EH (cell line): ENCODE measurements at places on chromosomes 2 and 18.

GRCh38 chr2:205612636-205613035 is 69.7 kb upstream of the NRP2 start:
- no peak for DNase-seq

DNA sequence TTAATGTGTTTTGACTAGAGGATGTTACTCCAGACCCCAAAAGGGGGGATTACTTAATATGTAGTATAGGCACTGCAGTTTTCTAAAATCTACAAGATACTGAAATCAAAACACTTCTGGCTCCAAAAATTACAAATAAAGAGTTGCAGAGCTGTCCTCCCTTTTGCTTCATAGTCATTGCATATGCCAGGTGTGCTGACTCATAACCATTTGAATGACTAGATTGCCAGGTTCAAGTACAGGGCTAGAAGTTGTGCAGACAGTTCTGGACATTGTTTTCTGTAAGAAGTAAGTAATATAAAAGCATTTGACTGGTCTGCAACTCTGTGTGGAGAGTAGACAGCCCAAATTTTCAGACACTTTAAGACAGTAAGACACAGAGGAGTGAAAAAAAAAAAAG is 6.7 kb downstream of the CWC22 start:
- DNase-seq, result no peak

GRCh38 chr2:144519934-144520731 is at the start of gene ZEB2:
Gene ZEB2 (minus strand): TSS chr2:144520119. CDS start chr2:144517350, 2,769 bp downstream.
- DNase-seq, result peak; percentile 91

DNA sequence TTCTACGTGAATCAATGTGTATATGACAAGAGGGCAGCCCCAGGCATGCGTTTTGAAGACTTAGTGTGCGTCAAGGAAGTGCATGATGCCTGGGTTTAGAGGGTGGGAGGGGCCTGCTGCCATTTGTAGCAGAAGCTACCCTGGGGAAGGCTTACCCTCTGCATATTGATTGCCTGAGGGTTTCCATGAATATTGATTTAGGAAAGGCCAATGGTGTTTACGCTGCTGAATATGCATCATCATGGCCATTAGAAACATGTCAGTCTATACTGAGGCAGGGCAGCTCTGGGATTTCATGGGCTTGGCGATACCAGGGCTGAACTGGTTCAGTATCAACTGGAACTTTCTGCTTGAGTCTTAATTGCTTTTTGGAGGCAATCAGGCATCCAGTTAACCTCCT is 259.3 kb downstream of the DCDC2C start:
- DNase-seq, result no peak

DNA sequence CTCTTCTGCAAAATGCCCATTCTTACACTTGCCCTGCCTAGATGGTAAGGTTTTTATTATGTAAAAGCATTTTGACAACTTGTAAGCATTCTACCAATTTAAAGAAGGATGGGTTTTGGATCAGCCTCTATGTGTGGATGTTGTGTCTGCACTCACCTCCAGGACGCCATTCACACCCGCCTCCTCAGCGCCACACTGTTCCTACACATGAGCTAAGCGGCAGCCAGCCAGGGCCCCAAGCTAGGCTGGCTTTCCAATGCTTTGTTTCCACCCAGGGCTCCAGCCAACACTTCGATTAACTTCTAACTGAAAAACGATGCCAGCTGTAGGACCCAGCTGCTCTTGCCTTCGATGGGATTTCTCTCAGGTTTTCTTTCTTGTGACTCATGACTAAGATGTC is 73.3 kb upstream of the FZD7 start:
- DNase-seq, result no peak

DNA sequence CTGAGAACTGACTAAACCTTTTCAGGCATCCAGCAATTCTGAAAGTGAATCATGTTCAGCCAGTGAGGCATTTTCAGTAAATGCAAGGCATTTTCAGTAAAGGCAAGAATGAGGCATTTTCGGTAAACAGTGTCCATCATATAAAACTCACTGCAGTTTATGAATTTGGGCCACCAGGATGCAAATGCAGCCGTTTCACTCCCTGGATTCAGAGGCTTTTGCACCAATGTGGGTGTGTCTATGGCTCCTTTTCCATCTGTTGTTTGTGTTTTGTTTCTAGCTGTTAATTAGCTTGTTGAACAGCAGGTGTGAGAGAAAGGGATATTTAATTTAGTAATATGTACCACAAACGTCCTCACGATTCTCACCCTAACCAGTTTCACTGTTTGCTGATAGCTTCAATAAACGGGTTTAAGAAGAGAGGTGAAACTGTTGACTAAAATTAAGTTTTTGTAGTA is 116.3 kb upstream of the PGAP1 start:
- DNase-seq, result peak; percentile 13

- peak; percentile 49 for DNase-seq
These were observed 383.3 kb downstream of the RBM43 start for GRCh38 chr2:150878356-150878755.

DNA sequence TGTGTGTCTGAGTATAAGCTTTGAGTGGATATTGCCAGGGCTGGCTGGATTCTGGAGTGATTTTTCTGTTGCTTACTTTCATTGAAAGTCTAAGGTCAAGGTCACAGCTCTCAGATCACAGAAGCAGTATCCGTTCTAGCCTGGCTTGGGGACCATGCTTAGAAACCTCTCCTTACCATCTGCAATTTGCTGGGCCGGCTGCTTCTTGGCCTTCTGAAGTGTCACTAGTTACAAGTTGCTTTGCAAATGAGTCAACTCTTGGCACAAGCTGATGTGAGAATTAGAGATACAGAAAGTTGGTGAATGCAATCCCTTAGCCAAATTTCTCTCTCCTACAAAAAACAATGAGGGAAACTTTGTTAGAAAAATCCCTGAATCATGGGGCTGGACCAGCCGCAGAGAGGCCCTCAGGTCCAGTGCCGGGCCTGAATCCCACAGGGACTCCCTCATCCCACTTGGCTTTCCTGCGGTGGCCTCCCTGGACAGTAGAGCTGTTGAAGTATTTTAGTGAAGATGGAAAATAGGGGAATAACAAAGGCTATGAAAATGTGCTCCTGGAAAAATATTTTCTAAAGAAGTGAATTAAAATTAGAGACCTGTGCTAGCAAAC is 92.7 kb upstream of the CNGA3 start:
- peak; percentile 3 for DNase-seq

DNA sequence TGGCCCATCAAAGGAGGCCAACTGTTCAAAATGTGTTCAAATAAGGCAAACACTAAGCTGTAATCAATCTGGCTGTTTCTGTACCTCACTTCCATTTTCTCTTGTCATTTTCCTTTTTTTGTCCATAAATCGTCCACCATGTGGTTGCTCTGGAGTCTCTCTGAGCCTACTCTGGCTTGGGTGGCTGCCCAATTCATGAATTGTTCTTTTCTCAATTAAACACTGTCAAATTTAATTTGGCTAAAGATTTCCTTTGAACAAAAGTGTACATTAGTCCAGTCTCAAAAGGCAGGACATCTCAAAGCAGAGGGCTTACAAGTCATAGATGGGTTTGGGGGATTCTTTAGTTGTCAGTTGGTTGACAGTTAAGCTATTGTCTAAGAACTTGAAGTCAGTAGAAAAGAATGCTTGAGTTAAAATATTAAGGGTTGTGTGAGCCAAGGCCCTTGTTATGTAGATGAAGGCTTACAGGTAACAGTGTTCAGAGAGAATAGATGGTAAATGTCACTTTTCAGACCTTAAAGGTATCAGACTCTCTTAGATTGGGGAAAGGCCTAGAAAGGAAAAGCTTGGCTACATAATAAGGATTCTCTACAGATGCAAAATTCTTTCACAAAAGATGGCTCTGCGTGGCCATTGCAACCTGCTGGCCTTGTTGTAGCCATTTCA is 831.2 kb upstream of the CDH2 start:
- DNase-seq, result no peak

- DNase-seq, result peak; percentile 25
These were observed 853 bp downstream of the GNAL start for GRCh38 chr18:11689669-11690565.

DNA sequence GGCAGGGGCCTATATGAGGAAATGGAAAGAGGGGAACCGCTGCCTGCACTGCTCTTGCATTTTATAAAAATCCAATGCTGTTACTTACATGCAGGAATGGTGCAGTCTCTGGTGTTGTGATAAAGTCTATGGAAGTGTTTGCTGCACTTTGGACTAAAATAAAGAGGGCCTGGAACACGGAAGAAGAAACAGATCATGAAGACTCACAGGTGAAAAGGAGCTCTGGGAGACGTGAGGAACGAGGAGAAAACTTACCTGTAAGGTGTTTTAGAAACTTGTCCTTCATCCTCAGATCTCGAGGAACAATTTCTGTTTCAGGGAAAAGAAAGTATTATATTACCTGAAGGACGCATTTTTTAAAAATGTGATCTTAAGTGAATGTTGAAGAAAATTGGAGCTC is 1.9 kb downstream of the ALKAL2 start:
- no peak for DNase-seq

DNA sequence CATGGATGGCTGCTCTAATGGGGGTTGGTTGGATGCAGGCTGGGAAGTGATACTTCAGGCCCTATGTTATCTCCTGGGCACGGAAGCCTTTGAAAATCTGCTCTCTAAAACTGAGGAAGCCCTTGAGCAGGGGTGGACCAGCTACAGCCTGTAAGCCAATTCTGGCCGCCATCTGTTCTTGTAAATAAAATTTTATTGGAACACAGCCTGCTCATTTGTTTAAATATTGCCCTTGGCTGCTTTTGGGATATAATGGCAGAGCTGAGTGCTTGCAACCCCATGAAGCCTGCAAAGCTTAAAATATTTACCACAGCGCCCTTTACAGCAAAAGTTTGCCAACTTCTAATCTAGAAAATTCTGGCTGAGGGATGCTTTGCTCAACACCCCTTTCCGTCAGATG is 11.9 kb upstream of the IGFBP2 start:
- no peak for DNase-seq

GRCh38 chr2:149953627-149954026 is 366.1 kb upstream of the MMADHC start:
- DNase-seq, result no peak

DNA sequence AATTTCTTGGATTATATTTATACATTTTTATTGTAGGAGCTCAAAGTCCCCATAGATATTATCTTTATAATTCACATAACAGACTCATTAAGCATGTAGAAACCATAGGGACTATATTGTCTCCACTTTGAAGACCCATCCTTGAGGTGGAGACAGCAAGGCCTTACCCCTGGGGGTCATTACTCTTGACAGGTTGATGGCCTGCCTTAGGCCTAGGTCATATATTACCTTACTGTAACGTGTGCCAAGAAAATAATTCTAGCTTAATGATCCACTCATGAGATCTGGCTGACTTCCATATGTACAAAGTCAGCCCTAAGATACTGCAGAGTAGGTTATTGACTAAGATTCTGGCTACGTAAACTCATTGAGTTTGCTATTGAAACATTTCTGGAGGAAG is 65.4 kb upstream of the GLS start:
- DNase-seq, result no peak

GRCh38 chr2:3741396-3741795 is 38.0 kb downstream of the DCDC2C start:
- DNase-seq, result no peak

DNA sequence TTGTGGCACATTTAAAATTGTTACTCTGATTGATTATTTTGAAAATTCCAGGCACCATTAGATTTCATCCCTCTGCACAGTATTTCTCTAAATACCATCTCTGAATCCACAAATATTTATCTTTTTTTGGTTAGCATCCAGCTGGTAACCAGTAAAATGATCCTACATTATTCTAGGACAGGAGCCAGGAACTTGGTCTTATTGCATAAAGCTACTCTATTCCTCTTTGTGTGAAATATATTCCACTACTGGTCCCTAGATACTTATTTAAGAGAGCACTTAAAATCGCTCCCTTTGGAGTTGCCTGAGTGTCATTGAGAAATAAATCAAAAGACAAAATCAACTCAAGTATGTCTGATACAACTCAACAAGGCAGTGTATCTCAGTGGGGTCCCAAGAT is 7.4 kb upstream of the MBOAT2 start:
- peak; percentile 77 for DNase-seq

GRCh38 chr18:36843784-36844183 is 14.9 kb downstream of the KIAA1328 start:
- peak; percentile 3 for DNase-seq

DNA sequence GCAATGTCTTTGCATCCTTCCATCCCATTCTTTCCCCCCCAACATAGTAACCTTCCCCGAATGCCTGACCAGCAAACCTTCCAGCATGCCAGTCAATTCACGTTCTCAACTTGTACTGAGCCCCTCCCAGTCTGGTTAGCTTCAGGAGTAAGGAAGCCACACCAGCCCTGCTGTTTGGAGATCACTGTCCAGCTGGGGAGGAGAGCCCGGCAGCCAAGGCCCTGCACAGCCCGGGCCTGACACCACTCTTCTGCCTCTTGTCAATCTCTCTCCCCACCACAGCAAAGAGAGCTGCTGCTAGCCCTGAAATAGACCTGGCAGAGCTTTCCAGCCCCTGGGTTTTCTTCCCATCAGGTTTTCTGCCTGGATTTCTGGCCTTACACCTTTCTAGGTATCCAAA is 185.8 kb upstream of the ID2 start:
- no peak for DNase-seq

GRCh38 chr18:3851159-3851558 is 401.2 kb downstream of the TGIF1 start:
- no peak for DNase-seq

- DNase-seq, result no peak
These were observed 7.2 kb downstream of the ARHGAP25 start for GRCh38 chr2:68741805-68742306.

GRCh38 chr18:32623563-32623962 is 149.3 kb downstream of the KLHL14 start:
- DNase-seq, result no peak

DNA sequence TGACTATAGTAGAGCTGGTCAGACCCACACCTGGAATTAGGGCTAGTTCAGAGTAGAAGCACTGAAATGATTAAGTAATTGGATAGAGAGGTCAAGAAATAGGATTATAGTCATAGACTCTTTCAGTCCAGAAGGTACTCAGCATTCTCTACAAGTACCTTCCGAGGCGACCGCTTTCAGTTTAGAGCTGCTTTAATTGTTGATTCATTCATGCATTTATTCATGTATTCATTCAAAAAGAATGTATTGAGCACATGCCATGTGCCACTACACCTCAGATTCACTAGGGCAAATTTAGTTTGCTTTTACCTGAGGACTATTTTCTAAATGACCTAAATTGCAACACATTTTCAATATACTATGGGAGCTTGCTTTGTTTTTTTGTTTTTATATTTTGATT is 48.7 kb downstream of the CRIM1 start:
- peak; percentile 69 for DNase-seq

- no peak for DNase-seq
These were observed 114.2 kb downstream of the KCNE4 start for GRCh38 chr2:223166215-223166493.

GRCh38 chr2:134491771-134492441 is 226.9 kb downstream of the TMEM163 start:
- DNase-seq, result peak; percentile 5

GRCh38 chr2:28425464-28425835 is 32.8 kb downstream of the FOSL2 start:
- DNase-seq, result no peak
